A549 treated with GW870086 at 1 μM for 4 hours (cell line): ENCODE measurements at places on chromosomes 12 and 14. TPM values are rescaled to one million over a fixed set of nuclear protein-coding genes. Genes with fewer than 3 reads are reported as not detected.

Gene ASCL1
- total RNA-seq = 0.05 TPM in 1 of 5 replicates, not detected in the others

Gene CCDC197
- total RNA-seq = not detected in 5 replicates

Gene NTS
- total RNA-seq = 51.2 to 89.6 TPM (median 80.3 TPM) in 5 replicates

Gene LHX5
- total RNA-seq = 0.03 to 0.08 TPM (median 0.07 TPM) in 3 of 5 replicates, not detected in the others

Gene C12orf50
- total RNA-seq = 0.14 TPM in 1 of 5 replicates, not detected in the others

Gene BCL2L14
- total RNA-seq = 0.10 TPM in 1 of 5 replicates, not detected in the others

Gene ACOT6
- total RNA-seq = not detected in 5 replicates

Gene KRT80
- 30.3 to 43.4 TPM (median 36.8 TPM) in 5 replicates for total RNA-seq

Gene CYP46A1
- total RNA-seq = 0.07 to 0.42 TPM (median 0.16 TPM) in 5 replicates

Gene PACS2
- 19.6 to 29.2 TPM (median 26.5 TPM) in 5 replicates for total RNA-seq

Gene SRSF9
- total RNA-seq = 175 to 219 TPM (median 212 TPM) in 5 replicates

Gene NAP1L1
- 522 to 674 TPM (median 642 TPM) in 5 replicates for total RNA-seq

Gene RPL10L
- not detected in 5 replicates for total RNA-seq

Gene FBLN5
- 2.7 to 3.3 TPM (median 3.1 TPM) in 5 replicates for total RNA-seq

Gene TMEM132C
- not detected in 5 replicates for total RNA-seq

Gene DPF3
- total RNA-seq = 0.05 to 0.30 TPM (median 0.15 TPM) in 4 of 5 replicates, not detected in the other

Gene SERPINA10
- 0.03 TPM in 1 of 5 replicates, not detected in the others for total RNA-seq

Gene FOXG1
- 0.10 to 0.19 TPM (median 0.14 TPM) in 5 replicates for total RNA-seq

Gene PAWR
- 28.9 to 59.7 TPM (median 53.9 TPM) in 5 replicates for total RNA-seq

Gene HSPB8
- 15.4 to 26.7 TPM (median 20.2 TPM) in 5 replicates for total RNA-seq

Gene RFX4
- total RNA-seq = not detected in 5 replicates

Gene GALNT8
- not detected in 5 replicates for total RNA-seq

Gene SLC24A4
- 0.05 to 0.25 TPM (median 0.10 TPM) in 5 replicates for total RNA-seq

Gene TMEM52B
- total RNA-seq = 0.08 to 0.64 TPM (median 0.16 TPM) in 4 of 5 replicates, not detected in the other

Gene LBHD2
- total RNA-seq = not detected in 5 replicates

Gene PLEKHD1
- 0.03 to 0.07 TPM (median 0.03 TPM) in 3 of 5 replicates, not detected in the others for total RNA-seq

Gene NELL2
- 0.06 to 0.21 TPM (median 0.08 TPM) in 3 of 5 replicates, not detected in the others for total RNA-seq

Gene PLD4
- 0.10 to 0.25 TPM (median 0.13 TPM) in 3 of 5 replicates, not detected in the others for total RNA-seq
